ENCODE measurements at places on chromosomes 3 and 15.

- no peak for DNase-seq
Measured at GRCh38 chr3:3127432-3128010, 781 bp downstream of the TRNT1 start.

GRCh38 chr3:128496019-128496601, 3.1 kb upstream of the GATA2 start:
- no peak for DNase-seq

DNA sequence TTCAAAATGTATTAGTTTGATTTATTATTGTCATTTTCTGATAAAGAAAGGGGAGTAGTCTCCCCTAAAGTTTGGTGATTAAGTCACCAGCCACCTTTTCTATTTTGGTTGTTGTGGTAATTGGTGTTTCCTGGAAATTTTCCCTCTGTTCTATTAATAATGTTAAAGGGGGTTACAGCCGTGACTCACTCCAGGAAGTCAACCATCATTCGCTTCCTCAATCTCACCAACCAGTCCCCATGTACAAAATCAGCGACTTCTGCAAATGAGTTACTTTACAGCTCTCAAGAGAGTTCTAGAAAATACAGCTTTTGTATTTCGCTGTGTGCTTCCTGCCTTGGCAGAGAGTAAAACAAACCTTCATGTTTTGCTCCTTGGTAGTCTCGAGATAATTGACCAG, 285.1 kb downstream of the LPP start:
- DNase-seq = no peak

DNA sequence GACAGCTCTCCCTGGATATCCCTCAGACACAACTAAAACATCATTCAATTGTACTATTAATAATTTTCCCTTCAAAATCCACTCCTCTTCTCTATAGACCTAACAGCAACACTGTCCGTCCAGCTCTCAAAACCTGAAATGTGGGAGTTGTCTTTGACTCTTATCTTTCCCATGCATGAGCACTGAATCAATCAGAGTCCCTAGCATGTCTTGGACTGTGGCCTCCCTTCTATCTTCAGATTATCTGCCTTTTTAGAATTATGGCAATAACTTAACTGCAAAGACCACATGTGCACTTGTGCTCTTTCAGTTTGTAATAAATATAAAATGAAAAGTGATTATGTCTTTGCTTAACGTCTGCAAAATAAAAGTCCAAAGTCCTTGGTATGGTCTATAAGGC, 107.0 kb downstream of the UBE3A start:
- no peak for DNase-seq

GRCh38 chr3:67017211-67017610, 19.1 kb downstream of the KBTBD8 start:
- no peak for DNase-seq

DNA sequence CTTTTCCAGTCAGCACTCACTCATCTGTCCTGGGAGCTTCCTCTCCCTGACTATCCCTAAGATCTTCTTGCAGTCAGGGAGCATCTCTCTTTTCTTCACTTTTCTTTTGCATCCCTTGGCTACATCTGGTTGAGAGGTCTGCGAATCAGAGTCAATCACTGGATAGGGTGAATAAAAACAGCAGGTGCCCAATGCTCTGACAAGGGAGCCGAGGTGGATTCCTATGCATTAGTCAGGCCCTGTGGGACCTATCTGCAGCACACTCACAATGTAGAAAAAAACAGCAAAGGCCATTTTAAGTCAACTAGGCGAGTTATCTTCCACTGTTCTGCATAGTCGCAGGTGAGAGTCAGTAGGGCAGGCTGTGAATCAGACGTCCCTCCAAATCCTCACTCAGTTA, 35.5 kb downstream of the DZIP1L start:
- no peak for DNase-seq

Measured in SHP77 (cell line).